ENCODE measurements at places on chromosomes 1 and 21.

DNA sequence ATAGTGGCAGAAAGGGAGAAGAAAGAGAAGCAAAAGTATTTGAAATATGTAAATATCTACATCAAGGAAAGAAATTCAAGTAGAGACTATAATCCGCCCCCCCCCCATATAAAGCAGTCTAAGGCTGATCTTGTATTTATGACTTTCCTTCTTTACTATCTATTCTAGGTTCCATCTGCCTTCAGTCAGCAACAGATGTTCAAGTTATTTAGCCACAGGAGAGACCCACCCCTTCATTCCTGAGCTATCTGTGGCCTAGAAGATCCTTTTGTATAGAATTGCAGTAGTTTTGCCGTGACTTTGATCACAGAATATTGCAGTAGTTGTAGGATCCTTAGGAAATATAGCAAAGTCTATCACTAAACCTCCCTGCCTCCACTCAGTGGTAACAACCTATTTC is 10.7 kb upstream of the BSDC1 start:
- no peak for DNase-seq

DNA sequence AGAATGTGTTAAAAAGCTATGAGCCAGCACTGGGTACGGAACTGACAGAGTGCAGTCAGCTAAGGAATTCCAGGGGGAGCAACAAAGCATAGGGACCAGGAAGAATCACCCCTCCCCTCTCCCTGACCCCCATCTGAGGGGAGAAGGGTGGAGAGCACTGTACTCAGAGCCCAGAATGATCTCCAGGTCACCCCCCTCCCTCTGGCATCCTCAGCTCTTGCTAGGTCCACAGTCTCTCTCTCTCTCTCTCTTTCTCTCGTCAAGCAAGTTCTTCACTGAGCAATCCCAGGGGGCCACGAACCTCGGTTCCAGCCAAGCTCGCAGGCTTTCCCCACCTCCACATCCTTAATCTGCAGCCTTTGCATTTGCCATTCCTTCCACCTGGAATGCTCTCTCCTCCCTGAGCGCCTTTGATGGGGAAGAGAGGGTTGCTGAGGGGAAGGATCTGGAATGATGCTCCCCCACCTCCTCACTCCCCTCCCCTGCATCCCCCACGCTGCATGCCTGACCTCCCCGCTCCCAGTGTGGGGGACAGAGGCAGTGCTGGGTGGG is 6.7 kb upstream of the WASF2 start:
- DNase-seq: no peak

GRCh38 chr1:190001187-190001586 is 476.5 kb downstream of the BRINP3 start:
- no peak for DNase-seq

- no peak for DNase-seq
Observed at GRCh38 chr1:93661829-93662474, 19.7 kb downstream of the BCAR3 start.

GRCh38 chr21:42495027-42495426 is 997 bp downstream of the RSPH1 start:
- DNase-seq: no peak

DNA sequence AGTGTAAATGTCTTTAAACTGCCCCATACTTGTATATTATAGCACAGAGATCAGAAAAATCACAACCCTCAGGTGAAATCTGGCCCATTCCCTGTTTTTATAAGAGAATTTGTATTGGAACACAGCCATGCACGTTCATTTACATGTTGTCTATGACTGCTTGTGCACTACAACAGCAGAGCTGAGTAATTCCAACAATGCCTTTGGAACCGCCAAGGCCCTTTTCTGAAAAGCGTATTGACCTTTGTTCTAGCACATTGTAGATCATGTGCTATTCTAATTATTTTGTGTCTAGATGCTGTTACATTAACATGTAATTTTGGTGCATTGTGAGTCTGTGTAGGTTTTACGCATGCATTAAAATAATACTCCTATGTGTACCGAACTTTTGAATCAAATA is 339.6 kb downstream of the CHRM3 start:
- no peak for DNase-seq

GRCh38 chr1:19596065-19596713 is 47.9 kb upstream of the NBL1 start:
- no peak for DNase-seq

DNA sequence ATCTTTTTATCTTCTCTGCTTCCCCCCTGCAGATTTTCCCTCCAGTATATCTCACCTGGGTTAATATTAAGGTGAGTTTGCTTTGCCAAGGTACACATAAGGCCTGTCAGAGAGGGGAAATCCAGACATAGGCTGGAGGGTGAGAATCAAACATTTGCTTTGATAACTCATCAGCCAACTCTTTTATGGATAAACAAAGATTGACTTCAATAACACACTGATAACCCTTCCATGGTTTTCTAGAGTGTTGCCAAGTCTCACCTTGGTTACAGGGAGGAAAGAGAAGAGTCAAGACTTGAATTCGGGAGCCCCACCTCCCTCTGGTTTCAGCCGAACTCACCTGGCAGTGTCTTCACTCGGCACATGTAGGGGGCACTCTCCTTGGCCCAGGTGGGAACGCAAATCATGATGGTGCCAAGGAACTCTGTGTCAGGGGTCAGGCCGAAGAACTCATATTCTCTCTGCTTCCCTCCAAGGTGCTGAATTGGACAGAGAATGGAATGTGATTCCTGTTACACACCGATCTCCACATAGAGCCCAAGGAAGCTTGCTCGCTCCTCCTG is 15.1 kb downstream of the IL22RA1 start:
- DNase-seq: no peak

GRCh38 chr1:94622757-94623156 is 81.2 kb upstream of the F3 start:
- no peak for DNase-seq

DNA sequence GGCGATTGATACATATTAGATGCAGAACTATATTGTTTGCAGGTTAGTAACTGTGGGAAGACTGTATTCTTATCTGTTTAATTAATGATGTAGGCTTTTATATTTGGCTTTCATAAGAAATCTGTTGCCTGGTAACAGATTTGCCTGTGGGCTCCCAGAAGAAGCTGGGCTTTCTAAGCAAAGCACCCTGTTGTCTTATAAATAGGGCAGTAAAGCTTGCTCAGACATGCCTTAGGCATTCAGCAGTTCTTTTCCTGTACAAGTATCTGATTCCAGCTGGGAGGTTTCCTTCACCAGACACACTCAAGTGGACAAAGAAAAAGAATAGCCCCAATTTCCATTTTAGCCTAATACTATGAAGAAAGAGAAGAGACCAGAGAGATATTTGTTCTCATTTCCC is 524.0 kb downstream of the LRRIQ3 start:
- DNase-seq: no peak

DNA sequence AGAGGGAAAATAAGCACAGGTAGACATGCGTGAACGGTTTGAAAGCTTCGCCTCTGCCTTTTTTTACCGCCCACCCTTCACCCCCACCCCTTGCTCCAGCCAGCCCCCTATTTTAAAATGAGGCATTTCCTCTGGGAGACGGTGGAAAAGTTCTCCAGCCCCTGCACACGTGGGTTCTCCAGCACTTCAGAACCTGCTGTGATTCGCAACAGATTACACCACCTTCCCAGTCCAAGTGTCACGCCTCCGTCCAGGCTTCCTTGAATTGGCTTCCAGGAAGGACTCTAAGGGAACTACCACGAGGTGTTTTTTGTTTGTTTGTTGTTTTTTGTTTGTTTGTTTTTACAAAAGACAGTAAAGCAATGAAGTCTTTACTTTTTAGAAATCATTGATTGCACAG is 2.6 kb downstream of the LRRC7 start:
- DNase-seq: no peak

- DNase-seq: no peak
Observed at GRCh38 chr1:192907545-192908243, 98.9 kb downstream of the RGS2 start.

DNA sequence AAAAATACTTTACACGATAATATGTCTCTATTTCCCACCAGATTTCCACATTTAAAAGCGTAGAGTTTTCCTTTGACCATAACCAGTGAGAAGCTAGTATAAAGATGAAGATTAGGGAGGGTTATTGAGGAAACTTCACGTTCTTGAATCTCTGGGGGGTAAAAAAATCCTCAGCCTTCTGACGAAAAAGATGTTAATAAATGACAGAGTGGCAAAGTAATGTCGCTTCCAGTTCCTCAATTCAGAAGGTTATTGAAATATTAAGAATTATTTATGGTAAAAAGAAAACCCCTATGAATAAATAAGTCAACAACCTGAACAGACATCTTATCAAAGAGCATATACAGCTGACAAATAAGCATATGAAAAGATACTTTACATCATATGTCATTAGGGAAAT is 241.0 kb downstream of the GPATCH2 start:
- DNase-seq: no peak

DNA sequence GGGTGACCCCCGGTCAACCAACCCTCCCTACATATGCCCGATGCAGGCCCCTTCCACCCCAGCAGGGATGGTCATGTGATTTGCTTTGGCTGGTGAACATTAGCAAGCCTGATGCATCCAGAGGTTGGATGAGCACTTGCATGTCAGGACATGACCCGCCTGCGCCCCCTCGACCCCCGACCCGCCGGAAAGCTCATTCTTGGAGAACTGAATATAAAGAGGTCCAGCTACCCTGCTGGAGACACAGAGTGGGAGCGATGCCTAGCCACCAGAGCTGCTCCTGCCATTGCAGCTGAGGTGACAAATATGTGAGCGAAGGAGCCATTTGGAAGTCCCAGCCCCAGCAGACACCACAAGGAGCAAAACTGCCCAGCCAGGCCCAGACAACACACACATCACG is 39.6 kb downstream of the COA6 start:
- no peak for DNase-seq

DNA sequence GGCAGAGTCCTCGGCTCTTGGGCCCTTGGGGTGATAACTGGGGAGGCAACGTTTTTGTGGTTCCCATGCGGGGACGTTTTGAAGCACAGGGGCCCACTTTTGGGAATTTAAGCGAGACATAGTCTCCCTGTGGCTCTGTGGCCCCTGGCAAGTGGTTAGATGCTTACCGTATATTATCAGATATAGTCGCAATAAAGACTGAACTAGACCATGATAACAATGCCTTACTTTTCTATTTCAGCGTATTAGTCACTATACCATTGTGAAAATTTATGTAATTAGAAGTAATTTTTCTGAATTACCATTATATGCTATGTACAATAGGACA is 538 bp upstream of the RCAN1 start:
- no peak for DNase-seq

DNA sequence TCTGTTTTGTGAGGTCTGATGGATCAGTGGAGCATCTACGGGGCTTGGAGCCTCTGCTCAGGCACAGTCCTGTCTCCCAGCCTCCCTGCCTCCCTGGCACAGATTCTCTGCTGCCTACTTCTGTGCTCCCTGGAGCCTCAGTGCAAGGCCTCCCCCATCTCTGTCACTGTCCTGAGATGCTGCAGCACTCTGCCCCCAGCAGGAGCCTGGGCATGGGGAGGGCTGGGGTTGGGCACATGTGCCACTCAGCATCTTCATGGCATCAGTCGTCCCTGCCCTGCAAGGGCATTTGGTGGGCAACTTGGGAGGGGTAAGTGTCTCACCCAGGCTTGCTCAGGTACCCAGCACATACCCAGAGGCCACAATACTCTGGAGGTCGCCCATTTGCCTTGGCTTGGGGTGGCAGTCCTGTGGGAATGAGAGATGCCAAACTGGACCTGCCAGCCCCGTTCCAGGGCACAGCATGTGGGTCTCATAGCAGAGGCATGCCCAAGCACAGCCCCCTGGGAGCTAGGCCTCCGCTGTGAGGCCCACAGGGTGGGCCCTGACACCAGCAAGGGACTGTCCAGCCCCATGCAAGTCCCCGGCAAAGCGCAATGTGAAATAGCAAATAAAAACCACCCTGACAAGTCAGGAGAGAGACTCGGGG is 28.7 kb downstream of the PADI3 start:
- no peak for DNase-seq

- no peak for DNase-seq
Observed at GRCh38 chr1:77906019-77906545, 17.7 kb downstream of the NEXN start.

DNA sequence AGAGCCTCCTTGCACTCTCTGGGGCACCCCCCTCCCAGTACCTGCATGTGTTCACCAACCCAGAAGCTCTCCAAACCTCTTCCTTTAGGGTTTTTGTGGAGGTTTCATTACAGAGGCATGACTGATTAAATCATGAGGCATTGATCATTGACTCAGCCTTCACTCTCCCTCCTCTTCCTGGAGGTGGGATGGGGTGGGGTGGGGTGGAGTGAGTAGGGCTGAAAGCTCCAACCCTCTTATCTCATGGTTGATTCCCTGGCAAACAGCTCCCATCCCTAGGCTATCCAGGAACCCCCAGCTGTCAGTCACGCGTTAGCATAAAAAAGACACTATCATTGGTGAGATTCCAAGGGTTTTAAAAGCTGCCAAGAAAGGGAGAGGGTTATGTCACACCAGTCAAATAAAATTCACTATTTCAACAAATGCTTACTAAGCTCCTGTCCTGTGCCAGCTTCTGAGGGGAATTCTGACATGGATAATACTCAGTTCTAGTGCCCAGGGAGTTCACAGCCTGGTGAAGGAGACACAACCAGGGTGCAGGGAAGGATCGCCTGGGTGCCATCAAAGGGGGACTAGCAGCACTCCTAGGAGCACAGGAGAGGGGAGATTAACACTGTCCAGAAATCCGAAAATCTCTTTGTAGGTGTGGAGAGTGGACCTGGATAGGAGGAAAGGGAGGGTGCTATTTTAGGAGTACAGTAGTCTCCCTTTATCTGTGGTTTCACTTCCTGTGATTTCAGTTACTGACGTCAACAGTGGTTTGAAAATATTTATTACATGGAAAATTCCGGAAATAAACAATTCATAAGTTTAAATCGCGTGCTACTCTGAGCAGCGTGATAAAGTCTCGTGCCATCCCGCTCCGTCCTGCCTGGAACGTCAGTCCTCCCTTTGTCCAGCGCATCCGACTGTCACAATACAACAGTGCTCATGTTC is 6.8 kb upstream of the IL24 start:
- no peak for DNase-seq

GRCh38 chr1:58786184-58786926 is 2.5 kb upstream of the JUN start:
- DNase-seq: no peak

- DNase-seq: no peak
Observed at GRCh38 chr1:6597777-6598131, 4.9 kb downstream of the KLHL21 start.

- no peak for DNase-seq
Observed at GRCh38 chr1:197521118-197521739, 253.2 kb downstream of the CRB1 start.

DNA sequence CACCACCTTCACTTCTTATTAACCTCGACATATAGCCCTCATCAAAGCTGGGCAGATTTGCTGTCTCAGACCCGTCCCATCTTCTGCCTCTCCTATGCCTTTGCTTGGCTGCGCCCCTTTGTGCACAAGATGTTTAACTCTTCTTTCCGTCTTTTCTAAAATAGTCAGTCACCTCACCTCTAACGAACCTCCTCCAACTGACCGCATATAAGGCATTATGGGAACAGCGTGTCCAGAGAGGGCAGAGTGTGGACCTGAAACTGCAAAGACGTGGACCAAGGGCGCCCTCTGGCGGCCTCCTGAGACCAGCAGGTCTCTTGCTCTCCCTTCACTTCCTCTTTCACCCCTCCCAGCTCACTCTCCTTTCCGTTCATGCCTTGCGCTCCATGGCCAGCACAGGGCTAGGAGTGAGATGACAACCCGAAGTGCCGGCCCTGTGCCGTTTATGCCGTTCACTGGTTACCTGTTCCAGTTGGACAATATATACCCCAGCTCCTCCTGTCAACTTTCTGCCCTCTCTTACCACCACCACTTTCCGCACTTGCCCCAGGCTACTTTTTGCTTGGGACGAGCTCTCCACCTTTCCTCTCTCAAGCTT is 2.5 kb upstream of the METTL25B start:
- no peak for DNase-seq

- no peak for DNase-seq
Observed at GRCh38 chr1:54944610-54945392, 35.6 kb upstream of the TMEM61 start.

GRCh38 chr21:42679319-42680057 is 26.1 kb downstream of the PDE9A start:
- DNase-seq: no peak
